CD8-positive, alpha-beta memory T cell (primary cell): ENCODE measurements at places on chromosomes 1 and 21. TPM values are rescaled to one million over a fixed set of nuclear protein-coding genes. Genes with fewer than 3 reads are reported as not detected.

Gene RGS8
- polyA plus RNA-seq = not detected

Gene VANGL2
- not detected for polyA plus RNA-seq

Gene LCK
- polyA plus RNA-seq = 937 TPM

Gene ALPL
- polyA plus RNA-seq = not detected

Gene LDLRAD1
- polyA plus RNA-seq = not detected

Gene CFHR4
- not detected for polyA plus RNA-seq

Gene LAX1
- polyA plus RNA-seq = 47.1 TPM

Gene TRIM17
- polyA plus RNA-seq = 0.60 TPM

Gene SIM2
- 0.07 TPM for polyA plus RNA-seq

Gene MIXL1
- not detected for polyA plus RNA-seq

Gene CLCA4
- polyA plus RNA-seq = not detected

Gene CADM3
- not detected for polyA plus RNA-seq

Gene LUZP1
- polyA plus RNA-seq = 32.8 TPM

Gene DIO1
- polyA plus RNA-seq = not detected

Gene OR2M3
- polyA plus RNA-seq = not detected

Gene ADCY10
- not detected for polyA plus RNA-seq
